ENCODE measurements at places on chromosomes 6 and 20.
A peak's percentile ranks its signal among the peaks of the same experiment; 100 is the strongest.

DNA sequence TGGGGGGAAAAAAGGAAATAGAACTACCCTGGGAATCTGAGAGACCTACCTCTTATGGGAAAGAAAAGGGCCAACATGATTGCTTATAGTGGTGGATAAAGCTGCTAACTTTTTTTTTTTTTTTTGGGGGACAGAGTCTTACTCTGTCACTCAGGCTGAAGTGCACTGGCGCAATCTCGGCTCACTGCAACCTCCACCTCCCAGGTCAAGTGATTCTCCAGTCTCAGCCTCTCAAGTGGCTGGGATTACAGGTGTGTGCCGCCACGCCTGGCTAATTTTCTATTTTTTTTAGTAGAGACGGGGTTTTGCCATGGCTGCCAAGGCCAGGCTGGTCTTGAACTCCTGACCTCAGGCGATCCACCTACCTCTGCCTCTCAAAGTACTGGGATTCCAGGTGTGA, 39.5 kb upstream of the TBC1D22B start:
- DNase-seq: no peak

DNA sequence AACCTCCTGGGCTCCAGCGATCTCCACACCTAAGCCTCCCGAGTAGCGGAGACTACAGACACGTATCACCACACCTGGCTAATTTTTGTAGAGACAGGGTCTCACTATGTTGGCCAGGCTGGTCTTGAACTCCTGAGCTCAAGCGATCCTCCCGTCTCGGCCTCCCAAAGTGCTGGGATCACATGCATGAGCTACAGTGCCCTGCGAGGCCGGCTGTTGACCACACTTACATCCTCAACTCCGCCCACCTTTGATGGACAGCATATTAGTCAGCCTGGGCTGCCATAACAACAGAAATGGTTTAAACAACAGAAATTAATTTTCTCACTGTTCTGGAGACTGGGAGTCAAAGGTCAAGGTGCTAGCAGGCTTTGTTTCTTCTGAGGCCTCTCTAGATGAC, 107.7 kb downstream of the JPH2 start:
- no peak for DNase-seq

DNA sequence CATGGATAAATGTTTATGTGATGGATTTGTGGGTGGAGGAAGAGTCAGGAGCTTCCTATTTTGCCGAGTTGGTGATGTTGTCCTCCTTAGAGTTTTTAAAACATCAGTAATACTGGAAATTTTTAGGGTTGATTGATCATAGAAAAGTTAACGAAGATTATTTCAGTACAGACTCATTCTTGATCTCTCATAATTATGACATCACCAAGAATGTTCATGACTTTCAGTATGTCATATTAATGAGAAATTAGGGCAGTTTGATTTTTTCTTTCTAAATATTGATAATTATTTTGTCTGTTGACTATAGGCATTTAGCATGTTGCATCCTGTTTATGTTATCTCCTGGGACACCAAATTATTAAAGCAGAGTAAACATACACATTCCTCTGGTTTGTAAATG, 512.2 kb downstream of the CD109 start:
- DNase-seq: no peak

DNA sequence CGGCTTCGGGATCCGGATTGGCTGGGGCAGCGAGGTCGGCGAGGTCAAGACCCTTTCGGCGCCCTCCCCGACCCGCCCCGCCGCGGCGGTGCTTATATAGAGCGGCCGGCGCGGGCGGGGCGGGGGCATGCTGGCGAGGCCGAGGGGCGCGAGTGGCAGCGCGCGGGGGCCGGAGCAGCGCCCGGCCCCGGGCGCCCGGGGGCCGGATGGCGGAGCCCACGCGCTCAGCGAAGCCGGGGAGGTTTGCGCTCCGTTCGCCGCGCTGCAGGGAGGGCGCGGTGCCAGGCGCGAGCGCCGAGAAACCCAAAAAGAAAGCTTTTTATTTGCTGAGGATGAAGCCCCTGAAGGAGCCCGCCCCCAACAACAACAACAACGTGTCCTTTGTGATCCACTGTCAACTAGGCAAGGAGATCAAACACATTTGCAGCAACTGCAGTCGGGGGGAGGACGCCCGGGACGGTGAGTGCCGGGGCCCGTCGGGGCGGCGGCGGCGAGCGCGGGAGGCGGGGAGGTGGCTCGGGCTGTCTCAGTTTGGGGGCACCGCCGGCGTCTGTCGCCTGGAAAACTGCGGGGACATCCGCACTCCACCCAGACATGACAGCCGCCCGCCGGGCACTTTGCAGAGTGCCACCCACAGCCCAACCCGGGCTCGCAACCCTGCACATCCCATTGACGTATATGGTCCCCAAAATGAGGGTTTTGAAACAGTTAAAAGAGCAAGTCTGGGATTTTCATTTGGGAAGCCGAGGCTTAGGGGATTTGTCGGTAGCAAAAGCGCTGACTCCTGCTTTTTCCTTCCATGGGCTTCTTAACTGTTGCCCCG, 297.3 kb downstream of the PHACTR1 start:
- DNase-seq: no peak

- no peak for DNase-seq
Observed at GRCh38 chr6:87914637-87915395, 132.8 kb upstream of the SPACA1 start.

GRCh38 chr20:5797843-5798462, 47.8 kb downstream of the SHLD1 start:
- DNase-seq: no peak

DNA sequence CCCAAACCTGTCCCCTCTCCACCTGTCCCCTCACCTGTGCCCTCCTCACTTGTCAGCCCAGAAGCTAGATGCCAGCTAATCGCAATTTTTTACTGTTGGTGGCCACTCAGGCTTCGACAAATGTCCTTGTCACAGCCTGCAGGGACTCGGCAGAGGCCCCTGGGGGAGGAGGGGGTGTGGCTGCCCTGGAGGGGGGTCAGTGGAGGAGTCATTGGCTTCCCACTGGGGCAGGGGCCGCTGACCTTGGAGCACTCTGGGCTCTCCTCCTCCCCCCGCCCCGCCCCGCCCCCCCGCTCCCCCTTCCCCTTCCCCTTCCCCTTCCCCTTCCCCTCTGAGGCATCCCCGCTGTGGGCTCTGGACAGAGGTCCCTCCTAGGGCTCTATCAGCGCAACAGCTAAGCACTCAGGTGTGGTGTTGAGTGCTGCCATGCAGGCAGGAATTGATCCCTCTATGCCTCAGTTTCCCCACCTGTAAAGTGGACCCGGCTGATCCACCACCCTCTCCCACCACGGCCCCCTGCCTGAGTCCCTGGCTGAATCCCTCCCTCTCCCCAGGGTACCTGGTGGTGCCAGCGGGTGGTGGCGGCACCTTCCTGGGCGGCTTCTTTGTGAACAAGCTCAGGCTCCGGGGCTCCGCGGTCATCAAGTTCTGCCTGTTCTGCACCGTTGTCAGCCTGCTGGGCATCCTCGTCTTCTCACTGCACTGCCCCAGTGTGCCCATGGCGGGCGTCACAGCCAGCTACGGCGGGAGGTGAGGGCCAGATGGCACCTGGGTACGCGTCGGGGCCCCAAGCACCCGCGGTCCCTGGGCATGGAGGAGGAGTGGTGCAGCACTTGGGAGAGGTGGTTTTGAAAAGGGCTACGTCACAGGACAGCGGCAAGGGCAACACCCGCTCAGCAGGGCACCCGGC, 23.8 kb downstream of the SLCO4A1 start:
- no peak for DNase-seq

GRCh38 chr20:46638134-46638897, 12.9 kb downstream of the SLC13A3 start:
- no peak for DNase-seq

DNA sequence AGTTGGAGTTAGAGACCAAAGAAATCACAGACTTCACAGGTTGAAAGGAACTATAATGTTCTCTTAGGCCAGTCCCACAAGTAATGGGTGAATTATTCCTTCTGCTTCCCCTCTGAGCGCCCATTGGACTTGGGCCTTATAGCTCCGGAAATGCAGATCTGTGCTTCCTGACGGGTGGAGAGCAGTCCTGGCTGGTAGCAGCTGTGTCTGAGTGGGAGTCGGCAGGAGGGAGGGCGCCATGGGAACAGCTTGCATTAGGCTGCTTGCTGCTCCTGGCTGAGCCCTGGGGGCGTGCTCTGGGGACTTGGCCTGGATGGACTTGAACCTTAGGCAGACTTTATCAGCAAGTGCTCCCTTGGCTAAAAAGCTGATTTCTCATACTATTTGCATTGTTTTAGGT, 18.4 kb upstream of the NUP153 start:
- no peak for DNase-seq

GRCh38 chr6:132425176-132425575, 23.9 kb upstream of the MOXD1 start:
- no peak for DNase-seq

DNA sequence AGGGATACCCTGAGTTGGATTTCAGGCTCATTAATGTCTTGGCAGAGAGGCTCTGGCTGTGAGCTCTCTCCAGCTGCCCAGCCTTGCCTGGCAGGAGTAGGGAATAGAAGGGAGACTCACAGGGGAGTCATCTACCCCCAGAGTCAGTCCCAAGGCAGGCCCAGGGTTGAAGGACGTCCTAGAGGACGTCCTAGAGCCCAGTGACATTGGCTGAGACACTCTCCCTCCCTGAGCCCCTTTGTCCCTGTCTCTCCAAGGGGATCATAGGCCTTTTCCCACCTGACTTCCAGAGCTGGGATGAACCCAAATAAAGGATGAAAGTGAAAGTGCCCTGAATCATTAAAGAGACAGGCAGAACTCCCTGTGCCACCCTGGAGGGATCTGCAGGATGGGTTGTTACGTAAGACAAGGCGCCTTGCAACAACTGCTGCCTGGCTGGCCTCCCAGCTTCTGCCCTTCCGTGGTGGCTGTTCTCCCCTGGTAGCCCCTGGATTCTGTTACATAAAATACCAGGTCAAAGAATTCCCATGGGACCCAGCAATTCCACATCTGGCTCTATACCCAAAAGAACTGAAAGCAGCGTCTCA, 53.6 kb upstream of the SIRPA start:
- DNase-seq: no peak

DNA sequence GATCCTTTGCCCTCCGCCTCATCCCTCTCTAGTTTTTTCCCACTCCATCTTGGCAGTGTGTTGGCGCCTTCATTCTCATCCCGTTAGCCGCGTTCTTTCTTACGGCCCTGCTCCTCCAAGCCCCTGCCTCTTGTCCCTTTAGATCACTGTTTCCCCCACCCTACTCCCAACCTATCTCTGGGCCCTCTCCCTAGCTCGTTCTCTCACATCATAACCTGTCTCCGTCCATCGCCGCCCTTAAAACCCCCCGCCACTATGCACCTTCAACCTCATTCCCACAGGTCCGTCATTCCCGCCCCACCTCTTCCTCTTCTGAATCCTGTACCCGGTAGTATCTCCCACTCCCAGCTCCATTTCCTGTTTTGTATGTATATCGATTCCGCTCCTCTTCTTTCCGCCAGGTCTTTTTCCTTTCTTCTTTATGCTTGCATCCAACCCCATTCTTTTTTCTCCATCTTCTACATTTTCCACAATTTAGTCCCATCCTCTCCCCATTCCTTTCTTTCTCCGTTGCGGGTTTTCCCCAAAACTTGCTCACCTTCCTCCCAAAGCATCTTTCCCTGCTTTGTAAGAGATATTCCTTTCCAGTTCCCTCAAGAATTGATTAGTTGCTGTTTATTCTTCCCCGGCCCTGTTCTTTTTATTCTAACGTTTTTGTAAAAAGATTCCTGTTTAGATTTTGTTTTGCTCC, 671 bp downstream of the EFHC1 start:
- no peak for DNase-seq

DNA sequence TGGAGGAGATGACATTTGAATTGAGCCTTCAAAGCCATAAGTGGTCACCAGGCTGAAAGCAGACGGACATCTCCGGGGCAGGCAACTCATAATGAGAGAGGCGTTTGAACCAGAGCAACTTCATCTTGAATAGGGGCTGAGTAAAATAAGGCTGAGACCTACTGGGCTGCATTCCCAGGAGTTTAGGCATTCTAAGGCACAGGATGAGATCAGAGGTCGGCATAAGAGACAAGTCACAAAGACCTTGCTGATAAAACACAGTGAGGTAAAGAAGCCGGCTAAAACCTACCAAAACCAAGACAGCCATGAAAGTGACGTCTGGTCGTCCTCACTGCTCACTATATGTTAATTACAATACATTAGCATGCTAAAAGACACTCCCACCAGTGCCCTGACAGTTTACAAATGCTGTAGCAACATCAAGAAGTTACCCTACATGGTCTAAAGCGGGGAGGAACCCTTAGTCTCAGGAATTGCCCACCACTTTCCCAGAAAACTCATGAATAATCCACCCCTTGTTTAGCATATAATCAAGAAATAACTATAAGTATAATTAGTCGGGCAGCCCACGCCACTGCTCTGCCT, 194.7 kb upstream of the SOX4 start:
- DNase-seq: no peak

DNA sequence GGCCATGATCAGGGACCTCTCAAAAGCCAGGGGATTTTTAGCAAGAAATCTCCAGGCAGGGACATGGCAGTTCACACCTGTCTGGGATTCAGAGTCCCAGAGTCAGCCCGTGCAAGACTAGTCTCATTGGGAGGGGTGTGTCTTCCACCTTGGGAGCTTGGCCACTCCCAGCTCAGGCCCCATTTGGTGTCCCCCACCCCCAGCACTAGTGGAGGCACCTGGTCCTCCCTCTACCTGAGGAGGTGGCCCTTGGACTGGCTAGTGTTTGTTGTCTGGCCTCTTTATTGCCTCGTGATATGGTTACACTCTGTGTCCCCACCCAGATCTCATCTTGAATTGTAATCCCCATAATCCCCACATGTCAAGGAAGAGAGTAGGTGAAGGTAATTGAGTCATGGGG, 140.8 kb upstream of the PHACTR3 start:
- DNase-seq: no peak

DNA sequence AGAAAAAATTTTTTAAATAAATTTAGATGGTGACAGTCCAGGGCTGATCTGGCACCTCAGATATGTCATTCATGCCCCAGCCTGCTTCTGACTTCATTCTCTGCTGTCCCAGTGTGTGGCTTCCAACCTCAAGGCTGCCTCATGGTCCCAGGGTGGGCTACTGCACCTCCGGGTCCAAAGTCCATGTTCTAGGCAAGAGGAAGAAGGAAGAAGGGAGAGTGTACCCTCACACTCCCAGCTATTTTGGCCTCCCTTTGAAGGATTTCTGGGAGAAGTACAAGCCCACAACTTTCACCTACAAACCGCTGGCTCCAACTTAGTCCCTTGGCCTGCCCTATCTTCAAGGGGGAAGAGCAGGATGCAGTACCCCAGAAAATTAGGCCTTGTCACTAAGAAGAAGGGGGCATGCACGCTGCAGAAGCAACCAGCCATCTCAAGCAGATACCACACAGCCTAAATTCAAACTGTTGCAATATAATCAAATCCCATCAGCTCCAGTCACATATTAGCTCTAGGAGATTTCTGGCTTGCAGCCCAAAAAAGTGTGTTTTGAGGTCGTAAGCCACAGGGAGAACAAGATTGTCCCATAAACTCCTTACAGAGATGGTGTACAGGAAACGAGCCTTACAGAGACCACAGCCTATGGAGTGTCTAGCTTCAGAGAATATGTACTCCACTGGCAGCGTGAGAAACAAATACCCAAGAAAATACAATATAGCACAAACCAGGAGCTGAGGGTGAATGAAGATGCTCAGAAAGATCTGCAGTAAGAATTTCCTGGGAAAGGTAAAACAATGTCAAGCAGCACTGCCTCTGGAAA, 906 bp upstream of the BTN3A2 start:
- DNase-seq: no peak

- no peak for DNase-seq
Observed at GRCh38 chr6:33543116-33543515, 37.0 kb downstream of the BAK1 start.

DNA sequence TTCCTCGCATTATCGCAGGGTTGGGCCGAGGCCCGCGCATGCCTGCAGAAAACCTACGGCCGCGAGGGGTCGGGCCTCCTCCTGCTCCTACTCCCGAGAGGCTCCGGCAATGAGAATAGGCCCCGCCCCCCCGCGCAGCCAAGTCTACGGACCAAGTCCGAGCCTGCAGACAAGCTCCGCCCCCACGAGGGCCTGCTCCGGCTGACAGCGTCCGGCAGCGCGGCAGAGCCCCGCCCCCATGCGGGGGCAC, 3.1 kb upstream of the GPSM3 start:
- DNase-seq: peak; percentile 97

All from AG04449 (cell line).